Hair follicular keratinocyte (primary cell): ENCODE measurements at places on chromosomes 1 and 21. TPM values are rescaled to one million over a fixed set of nuclear protein-coding genes. Genes with fewer than 3 reads are reported as not detected.

The KCNE2 gene
- not detected in 2 replicates for total RNA-seq

The PRRX1 gene
- total RNA-seq, result 0.08 and 2.1 TPM in 2 replicates

The CFHR5 gene
- total RNA-seq, result not detected in 2 replicates

The PRKAA2 gene
- total RNA-seq, result 0.53 and 1.6 TPM in 2 replicates
